ENCODE measurements at places on chromosomes 7 and 10. TPM values are rescaled to one million over a fixed set of nuclear protein-coding genes. Genes with fewer than 3 reads are reported as not detected.

GRCh38 chr7:139965942-139966628 lies 96.7 kb downstream of the PARP12 start:
- DNase-seq, result no peak

- no peak for DNase-seq
These were observed 174.0 kb downstream of the CELF2 start for GRCh38 chr10:11191678-11192077.

GRCh38 chr10:33509231-33509831 lies 174.9 kb upstream of the NRP1 start:
- peak; percentile 66 for DNase-seq

DNA sequence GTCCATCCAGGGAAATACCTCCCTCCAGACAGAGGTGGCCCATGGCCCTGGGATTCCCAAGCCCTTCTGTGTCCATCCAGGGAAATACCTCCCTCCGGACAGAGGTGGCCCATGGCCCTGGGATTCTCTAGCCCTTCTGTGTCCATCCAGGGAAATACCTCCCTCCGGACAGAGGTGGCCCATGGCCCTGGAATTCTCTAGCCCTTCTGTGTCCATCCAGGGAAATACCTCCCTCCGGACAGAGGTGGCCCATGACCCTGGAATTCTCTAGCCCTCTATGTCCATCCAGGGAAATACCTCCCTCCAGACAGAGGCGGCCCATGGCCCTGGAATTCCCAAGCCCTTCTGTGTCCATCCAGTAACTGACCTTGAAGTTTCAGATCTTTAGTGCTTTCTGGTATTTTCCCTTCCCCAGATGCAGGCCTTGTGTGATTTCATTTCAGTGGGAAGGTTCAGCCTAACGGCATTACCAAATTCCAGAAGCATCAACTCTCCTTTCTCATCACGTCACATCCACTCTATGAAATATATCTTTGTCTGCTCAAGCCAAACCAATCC lies 28.8 kb upstream of the DIP2C start:
- DNase-seq, result no peak

GRCh38 chr7:141374425-141374824 lies 176.8 kb upstream of the AGK start:
- no peak for DNase-seq

GRCh38 chr10:114548662-114549061 lies 109.4 kb downstream of the ABLIM1 start:
- DNase-seq, result no peak

- no peak for DNase-seq
These were observed 55.7 kb downstream of the TMEM209 start for GRCh38 chr7:130149281-130150139.

- no peak for DNase-seq
These were observed 12.4 kb downstream of the CTBP2 start for GRCh38 chr10:125147971-125148439.

- DNase-seq, result no peak
These were observed 69.4 kb upstream of the PDLIM1 start for GRCh38 chr10:95360122-95360714.

The C7orf57 gene
- total RNA-seq, result 0.10 TPM

The FAM237B gene
- total RNA-seq, result not detected

The SEPHS1 gene
- 38.3 TPM for total RNA-seq

The PCDH15 gene
- 0.89 TPM for total RNA-seq

The POMZP3 gene
- 3.7 TPM for total RNA-seq

The GRID1 gene
- total RNA-seq, result 2.7 TPM

The FZD8 gene
- total RNA-seq, result 7.6 TPM

The RELN gene
- total RNA-seq, result 15.6 TPM

The PCLO gene
- 3.8 TPM for total RNA-seq

Data from skin of body (tissue), 3 donors.